Activated CD8-positive, alpha-beta memory T cell treated with anti-CD3 and anti-CD28 coated beads for 1 hour (primary cell): ENCODE measurements at places on chromosomes 3 and 15.

DNA sequence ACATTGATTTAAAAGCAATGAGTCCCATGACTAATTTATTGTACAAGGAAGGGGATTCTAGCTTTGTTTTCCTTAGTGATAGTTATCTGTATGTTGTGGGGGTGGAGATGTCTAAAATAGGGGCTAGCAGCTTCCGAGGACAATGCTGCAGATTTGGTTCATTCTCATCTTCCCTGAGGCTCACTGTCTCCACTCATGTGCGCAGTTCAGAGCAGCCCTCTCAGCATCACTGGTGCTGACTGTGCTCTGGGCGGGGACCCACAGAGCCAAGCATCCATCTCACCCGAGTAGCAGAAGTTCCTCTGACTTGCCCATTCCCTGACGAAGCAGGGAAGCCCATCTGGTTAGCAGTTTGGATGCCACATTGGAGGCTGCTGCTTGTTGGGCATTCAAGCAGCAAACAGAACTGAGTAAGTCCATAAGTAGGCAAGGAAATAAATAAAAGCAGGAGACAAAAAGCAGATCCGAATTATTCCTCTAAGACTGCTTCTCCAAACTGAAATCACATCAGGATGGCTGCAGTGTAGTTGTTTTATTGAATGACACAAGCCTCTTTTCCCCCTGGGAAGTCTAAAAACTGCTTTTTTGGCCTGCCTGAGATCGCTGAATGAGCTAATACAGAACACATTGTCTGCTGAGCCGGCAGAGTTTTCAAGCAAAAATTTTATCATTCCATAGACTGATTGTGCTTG, 27.5 kb downstream of the RARB start:
- DNase-seq, result no peak

DNA sequence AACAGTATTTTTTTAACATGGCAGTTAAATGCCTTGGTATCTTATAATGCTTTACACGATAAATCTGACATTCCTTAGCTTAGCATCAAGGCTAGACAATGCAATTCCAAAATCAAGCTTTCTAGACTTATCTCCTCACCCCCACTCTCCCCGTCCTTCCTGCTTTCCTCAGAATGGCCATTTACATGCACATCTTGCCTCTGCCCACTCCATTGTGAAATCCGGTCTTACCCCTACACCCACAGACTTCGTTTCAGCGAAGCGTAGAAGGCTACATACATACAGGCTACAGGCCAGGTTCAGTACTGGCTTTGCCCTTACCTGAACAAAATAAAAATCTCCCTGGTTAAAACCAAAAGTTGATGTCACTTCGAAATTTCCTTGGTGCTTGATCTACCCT, 58.6 kb upstream of the SLC12A8 start:
- DNase-seq, result no peak

DNA sequence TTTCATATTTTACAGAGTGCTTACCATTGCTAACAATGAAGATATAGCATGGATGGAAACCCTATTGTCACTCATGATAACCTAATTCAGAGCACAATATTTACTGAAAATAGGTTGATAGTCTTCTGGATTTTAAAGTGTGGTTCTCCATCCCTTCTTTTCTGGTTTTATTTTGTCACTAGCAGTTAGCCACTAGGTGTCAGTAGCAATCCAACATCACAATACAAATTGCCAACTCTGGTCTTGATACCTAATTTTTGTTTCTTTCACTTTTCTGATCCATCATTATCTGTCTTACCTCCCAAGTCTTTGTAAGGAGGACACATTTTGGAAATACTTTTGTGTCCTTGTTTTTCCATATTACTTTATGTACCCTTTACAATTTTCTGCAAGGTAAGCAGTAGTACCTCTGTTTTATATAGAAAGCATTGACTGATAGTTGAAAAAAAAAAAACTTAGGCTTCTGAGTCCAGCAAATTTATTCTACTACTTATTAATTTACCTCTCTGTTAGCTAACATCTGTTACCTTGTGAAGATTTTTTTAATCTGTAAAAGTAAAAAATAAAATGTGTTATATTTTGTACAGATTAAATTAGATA, 28.3 kb upstream of the CRYBG3 start:
- no peak for DNase-seq

GRCh38 chr3:71392251-71392650, 191.3 kb downstream of the FOXP1 start:
- no peak for DNase-seq

DNA sequence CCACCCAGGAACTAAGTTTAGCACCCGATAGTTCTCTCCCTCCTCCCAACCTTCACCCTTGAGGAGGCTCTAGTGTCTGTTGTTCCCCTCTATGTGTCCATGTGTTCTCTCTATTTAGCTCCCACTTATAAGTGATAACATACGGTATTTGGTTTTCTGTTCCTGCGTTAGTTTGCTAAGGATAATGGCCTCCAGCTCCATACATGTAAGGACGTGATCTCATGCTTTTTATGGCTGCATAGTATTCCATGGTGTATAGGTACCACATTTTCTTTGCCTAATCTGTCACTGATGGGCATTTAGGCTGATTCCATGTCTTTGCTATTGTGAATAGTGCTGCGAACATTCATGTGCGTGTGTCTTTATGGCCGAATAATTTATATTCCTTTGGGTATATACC, 66.9 kb upstream of the TRA2B start:
- no peak for DNase-seq

- DNase-seq, result no peak
These were observed 300.3 kb downstream of the ZBTB20 start for GRCh38 chr3:114846779-114847178.

GRCh38 chr3:54932606-54933005, 4.7 kb upstream of the LRTM1 start:
- no peak for DNase-seq

- no peak for DNase-seq
These were observed 11.1 kb upstream of the ROPN1B start for GRCh38 chr3:125957674-125958510.

DNA sequence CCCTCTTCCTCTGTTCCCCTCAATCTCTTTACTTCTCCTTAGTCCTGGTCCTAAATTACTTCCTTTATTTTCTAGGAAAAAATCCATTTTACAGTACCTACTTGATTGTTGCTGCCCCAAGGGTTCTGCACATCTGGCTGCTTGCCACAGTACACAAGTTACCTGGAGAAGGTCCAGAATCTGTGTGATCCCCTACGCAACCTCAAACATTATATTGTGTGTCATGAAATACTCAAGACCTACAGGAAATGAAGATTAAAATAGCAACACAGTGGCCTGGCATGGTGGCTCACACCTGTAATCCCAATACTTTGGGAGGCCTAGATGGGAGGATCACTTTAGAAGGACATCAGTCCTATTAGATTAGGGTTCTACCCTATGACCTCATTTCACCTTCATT, 48.7 kb downstream of the PRKAR2A start:
- DNase-seq, result no peak

- no peak for DNase-seq
These were observed 100.2 kb downstream of the SNRPN start for GRCh38 chr15:25054943-25055342.

DNA sequence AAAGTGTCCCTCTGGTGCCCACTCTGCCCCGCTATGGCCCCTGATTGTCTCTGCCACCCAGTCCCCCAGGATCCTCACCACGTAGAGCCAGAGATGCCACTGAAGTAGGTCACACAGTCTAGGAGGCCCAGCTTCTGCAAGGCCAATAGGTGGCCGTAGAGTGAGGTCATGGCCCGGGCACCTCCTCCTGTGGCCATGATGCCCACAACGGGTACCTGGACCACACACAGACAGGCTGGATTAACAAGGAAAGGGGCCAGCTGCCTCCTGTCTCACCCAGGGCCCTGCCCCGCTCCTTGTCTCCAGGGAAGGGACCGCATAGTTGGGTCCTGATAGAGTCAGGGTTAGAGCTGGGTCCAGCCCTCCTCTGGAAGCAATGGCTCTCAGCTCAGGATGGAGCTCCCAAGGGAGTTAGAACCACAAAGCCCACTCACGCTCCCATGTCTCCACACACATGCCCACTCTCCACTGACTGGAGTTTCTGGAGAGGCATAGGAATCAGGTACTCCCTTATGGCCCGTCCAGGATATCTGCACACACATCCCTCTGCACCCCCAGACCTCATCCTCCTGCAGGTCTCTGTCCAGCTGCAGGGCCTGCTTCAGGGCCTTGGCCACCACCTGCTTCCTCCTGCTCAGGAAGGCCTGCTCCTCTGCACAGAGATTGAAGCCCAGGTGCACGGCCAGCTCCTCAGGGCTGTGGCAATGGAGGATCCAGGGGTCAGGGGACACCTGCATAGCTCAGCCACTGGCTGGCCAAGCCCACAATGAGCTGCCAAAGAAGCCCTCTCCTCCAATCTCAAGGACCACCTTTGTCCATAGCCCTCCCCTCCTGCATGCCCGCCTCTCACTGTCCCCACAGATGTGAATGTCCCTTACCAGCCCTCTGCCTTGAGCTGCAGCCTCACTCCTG, 13.2 kb downstream of the PLA2G4D start:
- DNase-seq, result no peak

DNA sequence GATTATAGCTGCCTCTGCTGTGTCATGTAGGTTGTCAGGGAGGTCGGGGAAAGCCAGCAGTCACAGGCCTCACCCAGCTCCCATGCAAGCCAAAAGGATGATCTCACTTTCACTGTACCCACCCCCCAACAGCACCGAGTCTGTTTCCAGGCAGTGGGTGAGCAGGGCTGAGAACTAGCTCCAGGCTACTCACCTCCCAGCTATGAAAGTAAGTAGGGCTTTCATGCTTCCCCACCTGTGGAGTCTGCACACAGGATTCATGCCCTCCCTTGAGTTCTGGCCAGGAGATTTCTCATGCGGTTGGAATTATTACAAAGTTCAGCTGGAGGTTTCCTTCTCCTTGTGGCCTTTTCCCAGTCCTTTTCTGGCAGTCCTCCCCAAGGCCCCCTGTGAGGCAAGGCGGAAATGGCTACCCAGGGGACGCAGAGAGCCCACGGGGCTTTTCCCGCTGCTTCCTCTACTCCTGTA, 356.2 kb downstream of the SV2B start:
- no peak for DNase-seq

DNA sequence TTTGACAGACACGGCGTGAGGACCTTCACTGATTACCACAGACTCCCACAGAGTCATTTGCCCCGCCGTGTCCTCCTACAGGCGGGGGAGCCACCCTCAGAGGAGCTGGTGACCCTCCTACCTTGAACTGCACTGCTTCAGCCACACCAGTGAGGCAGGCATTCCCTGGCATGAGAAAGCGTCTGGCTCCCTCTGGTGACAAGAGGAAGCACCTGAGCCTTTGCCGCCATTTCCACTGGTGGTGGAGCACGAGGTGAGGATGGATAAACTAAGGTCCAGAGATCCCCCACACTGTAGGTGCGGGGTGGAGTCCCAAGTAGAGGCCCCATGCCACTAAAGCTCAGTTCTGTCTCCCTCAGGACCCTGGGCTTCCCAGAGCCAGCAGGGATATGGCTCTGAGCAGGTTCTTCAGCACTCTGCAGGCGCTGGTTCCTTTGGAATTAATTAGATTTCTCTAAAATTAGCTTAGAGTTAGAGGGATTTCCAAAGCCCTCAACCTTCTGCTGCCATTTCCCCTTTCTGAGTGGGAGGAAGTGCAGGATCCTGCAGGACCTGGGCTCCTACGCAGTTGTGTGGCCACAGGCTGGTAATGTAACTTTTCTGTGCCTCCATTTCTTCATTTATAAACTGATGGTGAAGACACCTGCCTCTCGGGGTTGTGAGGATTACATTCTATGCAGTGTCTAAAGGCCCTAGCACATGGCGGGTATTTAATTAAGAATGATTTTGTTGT, 224.0 kb downstream of the SLCO3A1 start:
- no peak for DNase-seq

DNA sequence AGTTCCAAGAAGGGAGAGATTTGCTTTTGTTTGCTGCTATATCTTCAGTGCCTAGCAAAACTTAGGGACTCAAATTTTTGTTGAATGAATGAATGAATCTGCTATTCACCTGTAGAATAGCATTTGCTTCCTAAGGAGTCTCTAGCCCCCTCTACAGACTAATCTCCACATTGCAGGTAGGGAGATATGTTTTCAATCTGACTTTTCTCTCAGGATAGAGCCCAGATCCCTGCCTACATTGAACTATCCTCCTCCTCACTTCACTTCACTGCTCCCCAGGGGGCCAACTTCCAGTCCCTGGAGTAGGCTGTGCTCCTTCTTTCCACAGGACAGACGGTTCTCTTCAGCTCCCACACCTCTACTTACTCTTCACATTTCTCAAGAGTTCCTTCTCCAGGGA, 81.9 kb upstream of the PTX3 start:
- no peak for DNase-seq

GRCh38 chr3:101248736-101249135, 71.6 kb downstream of the IMPG2 start:
- DNase-seq, result no peak

- DNase-seq, result no peak
These were observed 79.7 kb downstream of the LRRFIP2 start for GRCh38 chr3:37094636-37095035.

DNA sequence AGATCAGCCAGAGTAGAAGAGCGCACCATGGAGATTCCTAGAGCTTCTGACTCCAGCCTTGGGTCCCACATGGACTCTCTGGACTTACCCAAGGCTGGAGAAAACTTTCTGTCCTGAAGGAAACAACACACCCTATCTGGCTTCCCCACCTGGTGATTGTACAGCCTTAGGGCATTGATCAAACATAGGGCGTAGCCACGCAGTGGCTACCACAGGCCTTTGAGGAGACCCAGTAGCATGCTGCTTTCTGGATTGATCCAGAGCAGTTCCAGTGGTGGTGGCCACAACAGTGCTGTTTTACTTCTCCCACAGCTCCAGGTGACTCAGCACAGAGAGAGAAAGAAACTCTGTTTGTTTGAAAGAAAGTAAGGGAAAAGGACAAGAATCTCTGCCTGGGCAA, 23.5 kb downstream of the PYDC2 start:
- no peak for DNase-seq

GRCh38 chr3:61893840-61894566, 332.6 kb downstream of the PTPRG start:
- DNase-seq, result no peak

- no peak for DNase-seq
These were observed 95.9 kb upstream of the AKAP13 start for GRCh38 chr15:85284497-85284896.

DNA sequence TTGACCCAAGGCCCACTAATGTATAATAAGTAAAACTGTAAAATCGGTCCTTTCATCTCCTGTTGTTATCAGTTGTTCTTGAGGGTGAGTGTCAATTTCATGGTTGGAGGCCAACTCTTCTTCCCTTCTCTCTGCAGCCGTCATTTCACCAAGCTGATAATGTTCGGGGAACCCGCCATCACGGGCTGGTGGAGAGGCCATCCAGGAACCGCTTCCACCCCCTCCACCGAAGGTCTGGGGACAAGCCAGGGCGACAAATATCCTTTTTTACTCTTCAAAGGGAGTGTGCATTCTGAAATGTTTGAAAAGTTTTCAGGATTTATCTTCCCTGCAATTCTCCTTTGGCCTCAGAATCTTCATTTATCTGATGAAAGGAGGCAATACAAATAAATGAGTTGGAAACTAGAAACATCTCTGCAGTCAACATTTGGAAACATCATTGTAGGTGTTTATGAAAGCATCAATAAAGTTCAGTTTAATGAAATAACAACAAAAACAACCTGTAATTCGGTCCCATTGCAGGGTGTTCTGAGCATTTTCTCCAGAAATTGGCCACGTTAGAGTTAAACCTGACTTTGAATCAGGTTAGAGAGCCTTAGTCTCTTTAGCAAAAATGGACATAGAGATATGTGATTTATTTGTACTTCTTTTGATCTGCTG, 63.9 kb downstream of the CRTC3 start:
- no peak for DNase-seq
